ENCODE measurements at places on chromosomes 16 and 17.

DNA sequence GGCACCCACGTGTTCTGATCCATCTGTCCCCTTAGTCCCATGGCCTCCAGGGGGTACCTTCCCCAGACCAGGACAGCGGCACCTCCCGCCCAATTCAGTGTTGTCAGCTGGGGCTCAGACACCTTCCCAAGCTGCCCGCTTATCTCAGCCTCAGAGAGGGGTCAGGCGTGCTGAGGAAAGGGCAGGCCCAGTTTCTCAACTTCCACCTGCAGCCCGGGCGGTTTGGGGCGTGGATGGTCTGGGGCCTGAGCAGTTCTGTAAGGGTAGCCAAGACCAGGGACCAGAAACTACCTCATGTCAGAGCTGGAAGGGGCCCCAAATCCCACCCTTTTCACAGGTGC, 5.1 kb downstream of the PLCD3 start:
- no peak for DNase-seq

DNA sequence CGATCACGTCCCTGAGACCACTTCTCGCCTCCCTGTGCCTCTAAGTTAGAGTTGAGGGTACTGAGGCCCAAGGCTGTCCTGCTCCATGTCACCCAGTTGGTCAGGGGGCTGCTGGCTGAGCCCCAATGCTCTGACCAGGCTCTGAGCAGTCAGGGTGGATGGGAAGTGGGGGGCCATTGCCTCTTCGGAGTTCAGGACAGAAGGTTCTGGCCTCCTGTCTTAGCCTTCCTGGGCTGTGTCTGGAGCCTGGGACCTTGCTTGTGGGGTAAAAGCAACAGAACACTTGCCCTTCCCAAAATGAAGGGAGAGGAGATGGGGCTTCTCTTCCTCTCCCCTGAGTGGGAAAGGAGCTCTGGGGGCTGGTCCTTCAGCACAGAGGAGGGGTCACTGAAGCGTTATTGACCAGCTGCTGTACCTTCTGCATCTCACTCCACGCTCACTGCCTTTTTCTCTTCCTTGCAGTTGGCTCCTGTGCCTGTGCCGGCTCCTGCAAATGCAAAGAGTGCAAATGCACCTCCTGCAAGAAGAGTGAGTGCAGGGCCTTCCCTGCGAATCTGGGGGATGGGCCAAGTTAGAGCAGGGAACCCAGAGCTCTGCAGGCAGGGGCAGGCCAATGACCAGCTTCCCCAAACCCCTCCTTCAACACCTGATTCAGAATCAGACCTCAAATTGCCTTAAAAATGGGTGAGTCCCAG, 580 bp downstream of the MT1X start:
- DNase-seq = no peak

- DNase-seq = no peak
Measured at GRCh38 chr17:38320482-38320881, 23.3 kb downstream of the GPR179 start.

GRCh38 chr17:27593232-27593856, 37.6 kb upstream of the LGALS9 start:
- DNase-seq = no peak

DNA sequence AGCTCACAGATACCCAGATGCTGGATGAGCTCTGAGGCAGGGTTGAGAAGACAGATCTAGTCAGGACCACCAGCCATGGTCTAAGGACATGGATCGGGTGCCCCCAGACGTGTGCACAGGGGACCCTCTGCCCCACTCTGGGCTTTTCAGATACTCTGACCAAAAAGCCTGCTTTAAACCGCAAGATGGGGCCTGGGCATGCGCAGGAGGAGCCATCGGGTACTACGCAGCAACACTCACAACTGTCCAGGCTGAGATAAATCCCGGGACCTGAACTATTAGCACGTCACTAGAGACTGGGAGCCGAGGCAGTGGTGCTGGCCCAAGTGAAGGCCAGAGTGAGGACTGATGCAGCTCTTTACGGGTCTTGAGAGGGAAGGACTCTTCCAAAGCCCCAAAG, 32.9 kb downstream of the SCNN1G start:
- no peak for DNase-seq

- DNase-seq = no peak
Measured at GRCh38 chr16:4314532-4315185, 1.2 kb upstream of the GLIS2 start.

DNA sequence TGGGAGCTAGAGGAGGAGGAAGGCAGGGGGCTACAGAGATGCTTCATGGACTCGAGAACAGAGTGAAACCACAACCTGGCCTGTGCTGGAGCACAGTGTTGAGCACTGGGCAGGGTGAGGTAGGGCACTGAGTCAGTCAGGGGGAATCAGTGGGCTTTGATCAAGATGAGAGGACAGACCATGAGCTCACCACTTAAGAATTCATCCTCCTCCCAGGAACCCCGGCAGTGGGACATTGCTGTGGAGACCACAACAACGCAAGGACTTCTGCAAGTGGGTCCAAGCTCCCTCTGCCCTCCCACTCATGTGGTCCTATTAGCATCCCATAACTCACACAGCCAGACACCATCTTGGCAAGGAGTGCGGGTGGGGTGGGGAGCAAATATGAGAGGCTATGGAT, 1.7 kb upstream of the CES5A start:
- no peak for DNase-seq

GRCh38 chr16:84059946-84060901, 17.6 kb upstream of the SLC38A8 start:
- DNase-seq = no peak

GRCh38 chr16:36336-36984, 16.9 kb downstream of the POLR3K start:
- no peak for DNase-seq

DNA sequence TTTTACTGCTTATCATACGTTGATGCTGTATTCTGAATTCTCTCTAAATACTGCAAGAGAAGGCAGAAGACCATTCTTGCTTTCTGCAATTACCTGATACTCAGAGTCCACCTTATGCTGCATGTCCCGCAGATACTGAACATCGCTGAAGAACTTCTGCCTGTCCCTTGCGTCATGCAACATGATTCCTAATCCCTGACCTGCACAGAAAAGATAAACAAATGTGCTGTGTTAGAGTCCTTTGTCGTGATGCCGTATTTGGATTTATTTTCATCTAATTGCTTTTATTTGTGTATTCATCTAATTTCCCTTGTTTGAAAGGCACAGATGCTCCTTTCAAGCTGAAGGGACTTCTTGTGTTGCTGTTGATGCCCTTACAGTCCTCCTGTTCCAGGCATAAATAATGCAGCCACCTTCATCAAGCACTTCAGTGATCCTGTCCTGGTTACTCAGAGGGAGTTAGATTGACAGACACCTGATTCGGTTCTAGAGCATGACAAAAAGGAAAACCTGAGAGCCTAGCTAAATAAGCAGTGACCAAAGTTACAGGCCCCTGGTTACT, 6.5 kb downstream of the MARCHF10 start:
- no peak for DNase-seq

Measured in hippocampal formation (tissue), 2 donors.